ENCODE measurements at places on chromosomes 5 and 9.

DNA sequence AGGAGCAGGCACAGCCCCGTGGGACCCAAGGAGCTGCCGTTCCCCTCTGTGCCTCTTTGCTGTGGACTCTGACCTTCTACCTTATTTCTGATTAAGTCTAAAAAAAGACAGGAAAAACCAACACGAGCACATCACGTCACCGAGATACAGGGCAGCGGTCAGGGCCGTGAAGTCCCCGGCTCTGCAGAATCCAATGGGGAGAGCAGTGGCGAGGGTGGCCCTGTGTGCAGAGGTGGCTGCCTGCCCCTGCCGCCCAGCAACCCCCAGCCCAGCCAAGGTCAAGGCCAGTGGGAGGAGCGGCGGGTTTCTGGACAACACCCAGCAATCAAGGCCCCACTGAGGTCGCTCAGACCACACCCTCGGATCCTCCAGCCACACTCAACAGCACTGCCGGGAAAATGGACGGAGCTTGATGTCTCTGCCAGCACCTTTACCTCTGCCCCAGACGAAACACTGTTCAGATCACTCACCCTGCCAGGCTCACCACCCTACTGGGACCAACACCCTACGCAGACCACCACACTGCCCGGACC, 32.7 kb upstream of the SLC9A3 start:
- no peak for DNase-seq

- DNase-seq = no peak
These were observed 538.3 kb upstream of the PTGER4 start for GRCh38 chr5:40141418-40141817.

GRCh38 chr5:29161399-29162291, 2031.8 kb upstream of the CDH6 start:
- no peak for DNase-seq

GRCh38 chr5:94645053-94645452, 26.6 kb downstream of the SLF1 start:
- no peak for DNase-seq
